ENCODE measurements at places on chromosomes 6 and 20.
A peak's percentile ranks its signal among the peaks of the same experiment; 100 is the strongest.

DNA sequence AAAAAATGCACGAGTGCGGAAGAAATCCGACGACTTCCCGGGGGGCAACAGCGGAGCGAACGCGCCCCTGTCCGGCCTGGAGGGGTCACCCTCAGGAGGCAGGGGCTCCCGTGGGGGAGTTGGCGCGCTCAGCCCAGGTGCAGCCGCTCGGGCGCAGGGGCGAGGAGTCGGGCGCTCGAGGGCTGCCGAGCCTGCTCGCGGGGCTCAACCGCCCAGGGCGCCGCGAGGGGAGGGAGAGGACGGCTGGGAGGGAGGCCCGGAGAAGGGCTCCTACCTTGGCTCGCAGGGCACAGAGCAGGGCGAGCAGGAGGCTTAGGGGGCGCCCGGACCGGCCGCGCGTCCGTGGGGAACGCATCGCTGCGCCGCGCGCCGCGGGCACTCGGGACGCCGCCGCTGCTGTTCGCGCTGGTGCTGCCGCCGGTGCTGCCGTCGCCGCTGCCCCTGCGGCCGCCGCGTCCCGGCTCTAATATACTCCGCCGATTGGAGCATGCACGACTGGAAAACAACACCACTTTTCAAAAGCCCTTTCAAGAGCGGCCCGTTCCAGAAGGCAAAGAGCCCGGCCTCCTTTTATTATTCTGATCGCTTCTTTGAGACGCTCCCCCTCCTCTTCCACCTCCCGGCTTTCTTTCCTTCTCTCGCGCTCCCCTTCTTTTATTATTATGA, 490 bp downstream of the JAG1 start:
- DNase-seq: no peak

GRCh38 chr20:25087186-25087929, 5.4 kb upstream of the VSX1 start:
- no peak for DNase-seq

DNA sequence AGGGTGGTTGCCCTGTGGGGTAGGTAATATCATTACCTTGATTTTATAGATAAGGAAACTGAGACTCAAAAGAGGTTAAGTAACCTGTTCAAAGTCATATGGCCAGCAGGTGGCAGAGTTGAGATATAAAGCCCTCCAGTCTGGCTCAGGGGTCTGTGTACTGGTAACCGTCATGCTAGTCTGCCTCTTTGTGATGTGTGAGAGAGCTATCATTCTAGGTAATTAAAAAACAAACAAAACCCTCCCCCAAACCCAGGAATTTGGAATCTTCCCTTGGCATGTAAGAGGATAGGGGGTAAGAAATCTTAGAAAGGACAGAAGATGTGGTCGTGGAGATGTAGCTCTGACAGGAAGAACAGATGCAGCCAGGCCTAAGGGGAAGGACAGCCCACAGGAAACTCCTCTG, 206.0 kb downstream of the CDC5L start:
- DNase-seq: peak; percentile 21

DNA sequence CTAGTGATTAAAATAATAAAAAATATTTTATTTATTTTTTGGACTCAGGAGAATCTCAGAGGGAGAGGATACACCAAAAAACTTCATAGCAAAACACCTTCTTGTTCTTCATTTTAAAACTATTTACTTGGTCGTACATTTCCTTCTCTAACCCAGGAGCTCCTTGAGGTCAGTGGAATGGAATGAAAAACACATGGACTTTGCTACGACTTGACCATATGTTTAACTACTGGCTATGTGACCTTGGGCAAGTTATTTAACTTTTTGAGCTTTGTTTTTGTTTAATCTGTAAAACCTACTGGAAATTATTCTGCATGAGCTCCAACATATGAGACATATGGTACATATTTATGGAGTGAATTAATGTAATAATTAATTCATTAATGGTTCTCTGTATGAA, 1005.5 kb upstream of the CITED2 start:
- no peak for DNase-seq

DNA sequence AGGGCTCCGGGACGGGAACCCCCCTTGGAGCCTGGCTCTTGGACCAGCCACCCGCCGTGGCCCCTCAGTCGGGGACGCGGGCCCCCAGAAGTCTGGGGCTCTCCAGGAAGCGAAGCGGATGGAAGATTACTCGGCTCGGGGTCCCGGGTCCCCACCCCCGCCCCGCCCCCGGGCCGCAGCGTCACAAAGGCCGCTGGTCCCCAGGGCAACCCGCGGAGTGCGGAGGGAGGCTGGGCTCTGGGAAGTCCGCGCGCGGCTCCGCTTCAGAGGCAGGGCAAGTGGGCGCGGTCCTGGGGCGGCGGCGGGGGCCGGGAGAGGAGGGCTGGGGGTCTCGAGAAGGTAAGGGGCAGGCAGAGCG, at the start of gene FNDC11:
TSS of gene FNDC11 (plus strand) at position 227 of the 358 bp plus-strand sequence. CDS start 1,505 bp downstream, outside the sequence.
- DNase-seq: no peak

- DNase-seq: no peak
These were observed 6.2 kb downstream of the HEBP2 start for GRCh38 chr6:138410048-138410735.
